Astrocyte (in vitro differentiated cells and primary cell): ENCODE measurements at places on chromosomes 7 and 10.

- no peaks in the 10 kb centered on the region for H3K27me3 ChIP-seq
- no peak overlapping the region for H3K27ac ChIP-seq
- no peaks in the 10 kb centered on the region for H3K4me1 ChIP-seq
Observed at GRCh38 chr10:52940921-52941320, 168.3 kb upstream of the MBL2 start.

- H3K27me3 ChIP-seq: no peaks in the 10 kb centered on the region
- no peak for DNase-seq
- H3K36me3 ChIP-seq: no peaks in the 10 kb centered on the region
- H3K4me3 ChIP-seq: no peak overlapping the region
Observed at GRCh38 chr7:135884495-135885232, 92.5 kb downstream of the MTPN start.

- peaks cover 6% of the 10 kb centered on the region for H3K4me1 ChIP-seq
- no peak overlapping the region for H3K27ac ChIP-seq
- H3K27me3 ChIP-seq: peaks cover 2% of the 10 kb centered on the region
- no peak overlapping the region for H3K4me3 ChIP-seq
- H3K36me3 ChIP-seq: no peaks in the 10 kb centered on the region
Observed at GRCh38 chr10:43576062-43576461, 1.6 kb upstream of the ZNF239 start.

- H3K27ac ChIP-seq: no peak overlapping the region
- peaks cover 3% of the 10 kb centered on the region for H3K27me3 ChIP-seq
- no peaks in the 10 kb centered on the region for H3K36me3 ChIP-seq
- H3K4me3 ChIP-seq: no peak overlapping the region
Observed at GRCh38 chr10:96830511-96831199, 1.4 kb upstream of the LCOR start.

DNA sequence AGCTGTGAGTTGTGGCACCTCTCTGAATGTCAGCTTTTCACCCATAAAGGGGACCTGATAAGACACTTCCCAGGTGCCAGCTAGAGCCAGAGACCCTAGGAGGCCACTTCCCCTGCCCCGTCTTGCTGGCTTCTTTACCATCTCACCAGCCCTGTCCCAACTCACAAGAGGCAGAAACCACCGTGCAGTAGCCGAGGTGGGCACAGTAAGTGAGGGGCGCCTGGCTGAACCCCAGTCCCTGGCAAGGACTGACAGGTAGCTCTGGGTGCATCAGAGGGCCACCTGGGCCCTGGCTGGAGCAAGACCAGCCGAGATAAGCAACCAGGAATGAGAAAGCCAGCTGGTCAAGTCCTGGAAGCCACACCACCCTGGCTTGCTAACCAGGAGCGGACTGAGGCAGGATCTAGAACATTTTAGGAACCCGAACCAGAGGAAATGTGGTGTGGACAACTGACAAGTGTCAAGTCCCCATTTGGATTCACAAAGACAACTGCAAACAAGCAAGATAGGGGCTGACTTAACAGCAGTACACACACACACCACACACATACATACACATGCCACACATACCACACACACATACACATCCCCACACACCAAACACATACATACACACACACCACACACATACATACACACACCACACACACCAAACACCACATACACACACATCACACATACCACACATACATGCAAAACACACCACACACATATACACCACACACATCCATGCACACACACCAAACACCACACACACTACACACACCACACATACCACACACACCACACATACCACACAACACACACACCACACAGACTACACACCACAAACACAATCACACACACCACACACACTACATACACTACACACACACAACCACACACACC, 20.8 kb downstream of the OGDHL start:
- no peak overlapping the region for H3K27ac ChIP-seq
- no peaks in the 10 kb centered on the region for H3K27me3 ChIP-seq
- DNase-seq: no peak

GRCh38 chr7:87231711-87232110, 12.2 kb upstream of the TMEM243 start:
- no peaks in the 10 kb centered on the region for H3K36me3 ChIP-seq
- peaks cover 7% of the 10 kb centered on the region for H3K27me3 ChIP-seq
- no peak overlapping the region for H3K27ac ChIP-seq
- no peaks in the 10 kb centered on the region for H3K4me1 ChIP-seq
- no peak for DNase-seq

GRCh38 chr10:43214071-43214955, 52.6 kb downstream of the RASGEF1A start:
- H3K27me3 ChIP-seq: peaks cover 7% of the 10 kb centered on the region
- DNase-seq: peak; percentile 39
- peaks cover 18% of the 10 kb centered on the region for H3K4me1 ChIP-seq
- H3K4me3 ChIP-seq: no peak overlapping the region
- H3K27ac ChIP-seq: no peak overlapping the region

GRCh38 chr7:128381161-128381821, 19.8 kb upstream of the PRRT4 start:
- H3K27ac ChIP-seq: no peak overlapping the region
- no peaks in the 10 kb centered on the region for H3K4me1 ChIP-seq
- DNase-seq: no peak
- no peaks in the 10 kb centered on the region for H3K36me3 ChIP-seq
- no peak overlapping the region for H3K4me3 ChIP-seq
- peaks cover 7% of the 10 kb centered on the region for H3K27me3 ChIP-seq

- no peak overlapping the region for H3K27ac ChIP-seq
- H3K4me1 ChIP-seq: no peaks in the 10 kb centered on the region
- H3K4me3 ChIP-seq: no peak overlapping the region
- no peaks in the 10 kb centered on the region for H3K27me3 ChIP-seq
Observed at GRCh38 chr10:45382591-45382990, 8.6 kb downstream of the ALOX5 start.

GRCh38 chr7:23184709-23185359, 3.0 kb downstream of the NUP42 start:
- H3K27ac ChIP-seq: no peak overlapping the region
- peaks cover 8% of the 10 kb centered on the region for H3K4me1 ChIP-seq
- no peaks in the 10 kb centered on the region for H3K27me3 ChIP-seq
- peak; percentile 16 for DNase-seq
- peaks cover 25% of the 10 kb centered on the region for H3K36me3 ChIP-seq

- H3K27ac ChIP-seq: no peak overlapping the region
- H3K4me1 ChIP-seq: no peaks in the 10 kb centered on the region
- no peaks in the 10 kb centered on the region for H3K27me3 ChIP-seq
- no peaks in the 10 kb centered on the region for H3K36me3 ChIP-seq
- no peak for DNase-seq
Observed at GRCh38 chr10:26386781-26387180, 51.4 kb upstream of the APBB1IP start.

DNA sequence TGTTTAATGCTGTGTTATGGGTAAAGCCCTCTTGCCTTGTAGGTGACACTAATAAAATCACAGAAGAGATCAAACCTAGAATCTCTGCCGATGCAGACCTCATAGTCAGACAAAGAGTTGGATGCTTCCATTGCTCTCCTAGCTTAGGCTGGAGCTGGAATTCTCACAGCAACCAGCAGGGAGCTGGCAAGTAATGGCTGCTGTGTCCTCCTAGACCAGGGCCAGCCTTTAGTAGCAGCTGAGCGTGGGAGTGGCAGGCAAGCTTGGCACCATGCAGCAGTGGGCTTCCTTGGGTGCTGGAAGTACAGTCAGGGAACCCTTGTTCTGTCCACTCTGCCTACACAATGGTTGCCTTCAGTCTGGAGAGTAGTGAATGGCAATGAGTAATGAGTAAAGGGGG, 598.3 kb upstream of the GALNT17 start:
- H3K36me3 ChIP-seq: no peaks in the 10 kb centered on the region
- no peaks in the 10 kb centered on the region for H3K4me1 ChIP-seq
- no peak for DNase-seq
- H3K27me3 ChIP-seq: no peaks in the 10 kb centered on the region
- H3K4me3 ChIP-seq: no peak overlapping the region

DNA sequence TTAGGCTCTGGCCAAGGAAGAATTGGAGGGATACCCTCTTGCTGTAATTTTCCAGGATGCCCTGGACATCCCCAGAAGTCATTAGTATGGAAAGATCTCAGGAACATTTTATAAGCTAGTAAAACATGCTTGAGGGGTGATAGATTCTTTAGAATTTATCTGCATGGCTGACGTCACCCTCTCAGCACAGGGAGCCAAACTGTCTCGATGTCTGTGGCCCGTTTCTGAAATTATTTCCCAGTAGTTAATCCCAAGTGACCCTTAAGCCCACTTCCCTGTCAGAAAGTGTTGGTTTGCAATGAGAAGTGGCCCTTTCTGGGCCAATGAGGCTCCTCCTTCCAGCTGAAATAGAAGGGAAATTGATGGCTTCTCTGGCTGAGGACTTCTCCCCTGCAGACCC, 184.5 kb upstream of the BMPER start:
- H3K36me3 ChIP-seq: no peaks in the 10 kb centered on the region
- H3K4me1 ChIP-seq: peaks cover 11% of the 10 kb centered on the region
- H3K27ac ChIP-seq: no peak overlapping the region
- H3K27me3 ChIP-seq: no peaks in the 10 kb centered on the region
- DNase-seq: no peak
